ENCODE measurements at places on chromosomes 6 and 20. TPM values are rescaled to one million over a fixed set of nuclear protein-coding genes. Genes with fewer than 3 reads are reported as not detected.

Gene KHDC1L
- polyA plus RNA-seq, result not detected

Gene TMC2
- polyA plus RNA-seq, result not detected

Gene MOCS1
- 41.3 TPM for polyA plus RNA-seq

Gene DYNLT2
- polyA plus RNA-seq, result 2.6 TPM

Gene TNXB
- polyA plus RNA-seq, result 13.3 TPM

Gene PPT2
- 20.3 TPM for polyA plus RNA-seq

Gene NOTCH4
- polyA plus RNA-seq, result 22.5 TPM

Gene BPI
- 1.5 TPM for polyA plus RNA-seq

Gene LAMA2
- polyA plus RNA-seq, result 2.2 TPM

Gene GABRR1
- not detected for polyA plus RNA-seq

Gene PRSS16
- 5.1 TPM for polyA plus RNA-seq

Gene HLA-DRB1
- polyA plus RNA-seq, result 280 TPM

Gene PDE10A
- 4.8 TPM for polyA plus RNA-seq

Gene ZSCAN16
- polyA plus RNA-seq, result 6.8 TPM

Gene PRKN
- 8.6 TPM for polyA plus RNA-seq

Gene SIRPD
- polyA plus RNA-seq, result not detected

Gene TIAM2
- polyA plus RNA-seq, result 6.8 TPM

Gene OR11A1
- polyA plus RNA-seq, result not detected

Gene HLA-DOA
- 10.8 TPM for polyA plus RNA-seq

Gene NSFL1C
- polyA plus RNA-seq, result 76.1 TPM

Gene CCDC170
- 0.34 TPM for polyA plus RNA-seq

Gene MBOAT1
- 1.9 TPM for polyA plus RNA-seq

Gene RIPPLY2
- not detected for polyA plus RNA-seq

Gene HLA-DPA1
- polyA plus RNA-seq, result 154 TPM

Gene VSTM2L
- 2.8 TPM for polyA plus RNA-seq

Gene EEF1A2
- 1.5 TPM for polyA plus RNA-seq

Gene ARMH2
- not detected for polyA plus RNA-seq

Gene GLP1R
- 0.13 TPM for polyA plus RNA-seq

Gene C20orf141
- not detected for polyA plus RNA-seq

Gene HACE1
- polyA plus RNA-seq, result 6.2 TPM

Gene TTBK1
- 0.26 TPM for polyA plus RNA-seq

Gene CLPSL1
- polyA plus RNA-seq, result not detected

Gene NRSN1
- not detected for polyA plus RNA-seq

Gene PAK5
- 0.22 TPM for polyA plus RNA-seq

Gene SPDEF
- not detected for polyA plus RNA-seq

All from kidney (tissue), 22 donors.